NB4 (cell line): ENCODE measurements at places on chromosomes 1 and 21.

GRCh38 chr1:114347431-114348209 is 163.4 kb downstream of the TRIM33 start:
- DNase-seq, result no peak

DNA sequence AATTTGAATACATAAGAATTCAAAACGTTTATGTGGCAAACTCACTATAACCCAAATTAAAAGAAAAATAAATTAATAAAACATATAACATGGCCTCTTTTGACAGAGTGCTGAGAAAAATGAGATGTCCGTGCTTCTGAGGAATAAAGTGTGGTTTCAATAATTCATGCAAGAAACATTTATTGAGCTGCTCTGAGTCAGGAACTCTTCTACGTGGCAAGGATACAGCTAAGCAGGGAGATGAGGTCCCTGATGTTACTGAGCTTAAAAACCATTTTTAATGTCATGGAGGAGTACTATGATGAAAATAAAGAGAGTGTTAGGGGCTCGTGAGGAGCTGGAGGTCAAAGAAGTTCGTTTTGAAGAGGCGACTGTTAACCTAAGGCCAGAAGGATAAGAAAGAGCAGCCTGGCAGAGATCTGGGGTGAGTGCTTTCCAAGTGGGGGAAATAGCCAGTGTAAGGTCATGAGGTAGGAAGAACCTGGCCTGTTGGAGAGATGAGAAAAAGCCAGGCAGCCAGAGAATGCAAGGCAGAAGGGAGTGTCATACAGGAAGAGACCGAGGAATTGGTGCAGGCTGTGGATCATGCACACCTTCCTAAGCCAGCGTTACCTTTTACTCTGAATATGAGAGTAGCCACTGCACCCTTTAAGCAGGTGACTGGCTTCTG is 182.2 kb upstream of the DUSP10 start:
- DNase-seq, result no peak

DNA sequence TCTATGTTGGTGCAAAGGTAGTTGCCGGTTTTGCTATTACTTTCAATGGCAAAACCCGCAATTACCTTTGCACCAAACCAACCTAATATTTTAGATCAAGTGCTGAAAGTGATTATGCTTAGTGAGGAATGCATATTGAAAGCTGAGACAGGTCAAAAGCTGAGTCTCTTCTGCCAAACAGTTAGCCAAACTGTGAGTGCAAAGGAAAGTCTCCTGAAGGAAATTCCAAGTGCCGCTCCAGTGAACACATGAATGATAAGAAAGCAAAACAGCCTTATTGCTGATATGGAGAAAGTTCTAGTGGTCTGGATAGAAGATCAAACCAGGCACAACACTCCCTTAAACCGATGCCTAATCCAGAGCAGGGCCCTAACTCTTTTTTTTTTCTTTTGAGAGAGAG is 83.1 kb upstream of the ERRFI1 start:
- DNase-seq, result no peak

- no peak for DNase-seq
Observed at GRCh38 chr1:178684542-178685000, 40.5 kb upstream of the RALGPS2 start.

DNA sequence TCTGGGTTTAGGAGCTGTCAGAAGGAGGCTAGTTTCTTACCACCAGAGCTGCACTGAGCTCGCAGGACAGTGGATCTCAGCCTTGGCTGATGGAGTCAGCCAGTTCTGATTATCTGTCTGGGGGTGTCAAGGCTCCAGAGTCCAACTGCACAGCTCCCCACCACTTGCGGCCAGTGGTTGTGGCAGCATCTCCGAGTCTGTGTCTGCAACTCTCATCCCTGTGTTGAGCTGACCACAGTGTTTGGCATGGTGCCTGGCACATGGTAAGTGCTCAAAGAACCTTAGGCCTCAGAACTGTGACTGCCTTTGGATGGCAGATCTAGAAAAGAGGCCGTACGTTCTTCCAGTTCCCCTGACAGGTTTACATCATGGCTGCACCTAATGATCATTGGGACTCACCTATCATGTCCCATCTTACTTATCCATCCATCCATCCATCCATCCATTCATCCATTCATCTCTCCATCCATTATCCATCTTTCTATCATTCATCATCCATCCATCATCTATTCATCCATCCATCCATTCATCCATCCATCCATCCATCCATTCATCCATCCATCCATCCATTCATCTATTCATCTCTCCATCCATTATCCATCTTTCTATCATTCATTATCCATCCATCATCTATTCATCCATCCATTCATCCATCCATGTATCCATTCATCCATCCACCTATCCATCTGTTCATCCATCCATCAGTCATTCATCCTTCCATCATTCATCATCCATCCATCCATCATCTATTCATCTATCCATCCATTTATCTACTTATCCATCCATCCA is 114.5 kb downstream of the CRYAA start:
- DNase-seq, result no peak

DNA sequence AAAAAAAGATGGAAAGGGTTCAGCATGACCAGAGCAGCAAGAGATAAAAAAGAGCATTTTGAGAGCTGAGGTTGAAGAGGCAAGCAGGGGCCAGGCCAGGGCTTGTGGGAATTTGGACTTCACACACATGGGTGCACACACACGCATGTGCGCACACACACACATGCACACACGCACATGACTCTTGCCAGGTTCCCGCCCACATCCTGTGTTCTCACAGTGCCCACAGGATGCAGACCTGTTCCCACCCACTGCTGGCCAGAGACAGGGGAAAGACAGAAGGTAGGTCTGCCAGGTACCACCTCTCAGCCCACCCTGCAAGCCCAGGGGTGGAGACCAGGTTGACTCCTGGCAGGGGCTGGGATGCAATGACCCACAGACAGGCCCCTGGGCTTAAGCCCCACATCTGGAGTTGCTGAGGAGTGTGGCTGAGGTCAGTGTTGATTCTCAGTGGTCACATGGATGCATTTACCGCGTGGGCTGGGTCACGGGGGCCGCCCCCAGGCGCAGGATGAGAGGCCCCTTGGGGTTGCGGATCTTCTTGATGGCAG is 4.4 kb downstream of the COL16A1 start:
- DNase-seq, result no peak

- DNase-seq, result peak; percentile 65
Observed at GRCh38 chr1:201982082-201982622, 296 bp upstream of the RNPEP start.

GRCh38 chr1:16009678-16010077 is 5.6 kb downstream of the SRARP start:
- no peak for DNase-seq

GRCh38 chr1:170149241-170149640 is 3.5 kb downstream of the NTMT2 start:
- DNase-seq, result no peak

DNA sequence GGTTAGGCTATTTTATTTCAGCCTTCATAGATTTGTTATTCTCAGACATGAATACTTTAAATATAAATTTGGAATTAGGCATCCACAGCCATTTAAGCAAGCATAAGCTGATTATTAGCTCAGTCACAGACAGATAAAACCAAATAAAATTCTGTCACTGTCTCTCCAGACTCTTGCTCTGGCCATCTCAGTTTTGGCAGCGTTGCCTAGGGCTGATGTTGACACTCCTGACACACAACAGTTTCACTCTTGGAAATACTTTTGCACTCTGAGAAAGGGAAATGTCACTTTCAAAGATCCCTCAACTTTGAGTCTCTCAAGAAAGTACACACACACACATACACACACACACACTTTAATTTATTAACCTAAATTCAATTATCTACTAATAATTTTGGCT is 372.7 kb downstream of the BRINP3 start:
- DNase-seq, result no peak

- DNase-seq, result no peak
Observed at GRCh38 chr1:245837718-245838117, 669.4 kb downstream of the SMYD3 start.

DNA sequence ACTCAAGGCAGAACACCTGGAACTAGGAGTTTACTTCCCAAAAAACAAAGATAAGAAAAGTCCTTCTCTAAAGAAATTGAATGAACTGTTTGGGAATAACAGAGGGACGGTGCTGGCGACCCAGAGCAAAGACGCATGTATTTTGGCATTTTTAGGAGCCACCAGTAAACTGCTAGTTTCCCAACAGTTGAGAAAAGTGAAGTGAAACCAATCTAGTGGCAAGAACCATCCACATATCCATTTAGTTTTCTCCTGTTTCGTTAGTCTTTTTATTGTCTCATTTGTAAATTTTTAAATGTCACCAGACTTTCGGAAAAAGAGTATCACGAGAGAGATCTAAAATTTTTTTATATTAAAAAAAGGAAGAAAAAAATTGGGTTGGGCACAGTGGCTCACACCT is 30.2 kb downstream of the ODF2L start:
- peak; percentile 12 for DNase-seq

- no peak for DNase-seq
Observed at GRCh38 chr1:39132505-39133339, 71.8 kb upstream of the MACF1 start.

DNA sequence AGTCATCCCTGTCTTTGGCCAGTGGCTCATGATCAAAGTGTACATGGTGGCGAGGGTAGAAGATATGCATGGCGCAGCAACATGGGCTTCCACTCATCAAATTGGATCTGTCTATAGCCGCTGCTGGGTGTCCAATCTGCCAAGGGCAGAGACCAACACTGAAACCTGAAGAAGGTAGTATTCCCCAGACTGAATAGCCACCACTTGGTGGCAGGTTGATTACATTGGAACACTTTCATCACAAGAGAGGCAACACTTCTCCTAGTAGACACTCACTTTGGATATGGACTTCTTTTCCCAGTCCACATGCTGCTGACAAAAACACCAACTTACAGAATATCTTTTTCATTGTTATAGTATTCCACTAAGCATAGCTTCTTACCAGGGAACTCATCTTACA is 22.4 kb upstream of the PPM1J start:
- DNase-seq, result no peak

- no peak for DNase-seq
Observed at GRCh38 chr1:183880531-183881243, 75.8 kb downstream of the RGL1 start.
